ENCODE measurements at places on chromosomes 16 and 17.

DNA sequence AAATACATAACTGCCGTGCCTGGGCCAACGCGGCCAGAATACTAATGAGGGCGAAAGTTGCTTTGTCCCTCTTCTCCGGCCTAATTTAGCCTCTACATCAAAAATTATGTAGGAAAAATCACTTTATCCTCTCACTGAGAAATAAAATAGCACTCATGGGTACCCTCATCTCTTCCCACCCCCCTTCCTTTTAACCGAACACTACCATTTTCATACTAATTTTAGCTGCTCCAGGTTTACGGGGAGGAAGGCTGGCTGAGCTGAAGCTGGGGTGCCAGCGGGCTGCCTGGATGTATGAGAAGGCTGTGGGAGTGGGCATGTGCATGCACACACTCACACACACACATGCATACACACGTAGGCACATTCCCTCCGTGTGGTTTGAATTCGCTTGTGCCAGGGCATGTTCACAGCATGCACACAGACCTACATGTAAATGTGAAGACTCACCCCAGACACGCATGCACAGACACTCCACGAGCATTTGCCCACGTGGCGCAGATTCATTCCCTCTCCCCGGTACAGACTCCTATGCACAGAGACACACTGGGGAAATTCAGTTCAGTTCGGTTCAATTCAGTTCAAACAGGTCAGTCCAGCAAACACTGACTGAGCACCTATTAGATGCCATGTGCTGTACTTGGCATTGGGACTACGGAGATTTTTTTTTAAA is 145.1 kb downstream of the MRM1 start:
- DNase-seq = no peak

DNA sequence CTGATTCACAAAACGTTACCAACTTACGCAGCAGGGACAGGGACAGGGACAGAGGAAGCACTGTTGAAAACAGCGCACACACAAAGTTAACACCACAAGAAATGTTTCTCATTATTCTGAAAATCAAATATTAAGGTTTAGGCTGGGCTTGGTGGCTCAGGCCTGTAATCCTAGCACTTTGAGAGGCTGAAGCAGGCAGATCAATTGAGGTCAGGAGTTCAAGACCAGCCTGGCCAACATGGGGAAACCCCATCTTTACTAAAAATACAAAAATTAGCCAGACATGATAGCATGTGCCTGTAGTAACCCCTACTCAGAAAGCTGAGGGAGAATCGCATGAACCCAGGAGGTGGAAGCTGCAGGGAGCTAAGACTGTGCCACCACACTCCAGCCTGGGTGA is 4.2 kb downstream of the CYTH1 start:
- no peak for DNase-seq

GRCh38 chr17:80771612-80772005 is 220.0 kb upstream of the CHMP6 start:
- DNase-seq = no peak

DNA sequence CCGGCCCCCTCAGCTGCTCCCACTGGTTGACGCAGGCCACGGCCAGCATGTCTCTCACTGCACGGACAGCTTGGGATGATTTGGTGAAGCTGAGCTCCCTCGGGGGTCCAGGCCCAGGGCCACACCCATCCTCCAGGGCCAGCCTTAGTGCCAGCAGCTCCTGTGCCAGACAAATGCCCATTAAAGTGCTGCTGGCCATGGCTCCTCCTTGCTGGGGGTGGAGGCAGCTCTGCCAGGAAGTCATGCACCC is 2.5 kb downstream of the TRIM47 start:
- no peak for DNase-seq

DNA sequence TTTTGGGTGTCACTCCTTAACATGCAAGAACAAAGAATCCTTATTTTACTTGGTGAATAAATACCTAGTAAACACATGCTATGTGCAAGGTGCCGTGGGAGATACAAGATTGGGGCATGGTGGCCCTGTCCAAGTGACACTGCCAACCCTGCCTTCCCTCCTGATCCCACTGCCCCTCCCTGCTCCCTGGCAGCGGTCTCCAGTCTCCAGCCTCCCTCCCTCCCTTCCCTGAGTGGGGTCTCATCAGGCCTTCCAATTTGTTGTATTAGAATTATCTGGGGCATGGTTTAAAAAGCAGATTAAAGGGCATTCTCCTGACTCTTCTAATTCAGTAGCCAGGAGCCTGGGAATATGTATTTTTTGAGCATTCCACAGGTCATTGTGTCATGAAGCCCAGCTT is 12.5 kb upstream of the TMED6 start:
- no peak for DNase-seq

GRCh38 chr17:48629411-48629759 is 3.2 kb upstream of the HOXB9 start:
- no peak for DNase-seq

- no peak for DNase-seq
These were observed 147.4 kb upstream of the SDK2 start for GRCh38 chr17:73791631-73792030.

DNA sequence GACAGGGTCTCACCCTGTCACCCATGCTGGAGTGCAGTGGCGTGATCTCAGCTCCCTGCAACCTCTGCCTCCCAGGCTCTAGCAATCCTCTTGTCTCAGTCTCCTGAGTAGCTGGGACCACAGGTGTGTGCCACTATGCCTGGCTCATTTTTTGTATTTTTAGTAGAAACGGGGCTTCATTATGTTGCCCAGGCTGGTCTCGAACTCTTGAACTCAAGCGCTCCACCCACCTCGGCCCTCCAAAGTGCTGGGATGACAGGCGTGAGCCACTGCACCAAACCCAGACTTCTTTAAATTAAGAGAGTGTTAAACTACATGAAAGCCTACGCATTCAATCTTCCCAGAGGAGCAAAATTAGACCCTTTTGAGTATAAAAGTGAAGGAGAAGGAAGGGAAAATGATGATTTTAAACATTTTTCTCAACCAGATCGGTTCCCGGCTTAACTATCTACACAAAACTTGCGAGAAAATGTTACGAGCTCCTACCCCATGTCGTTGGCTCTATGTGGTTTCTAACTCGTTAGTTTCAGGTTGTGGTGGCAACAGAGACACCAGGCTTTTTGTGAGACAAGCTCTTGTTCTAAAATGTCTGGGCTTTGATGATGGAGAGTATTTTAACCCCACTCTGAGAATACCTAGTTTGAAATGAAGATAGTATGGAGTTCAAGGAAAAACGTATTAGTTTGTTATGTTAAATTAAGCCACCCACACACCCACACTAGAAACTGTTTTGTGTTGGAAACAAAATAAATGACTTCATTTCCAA is 26.3 kb downstream of the STAT5B start:
- no peak for DNase-seq

DNA sequence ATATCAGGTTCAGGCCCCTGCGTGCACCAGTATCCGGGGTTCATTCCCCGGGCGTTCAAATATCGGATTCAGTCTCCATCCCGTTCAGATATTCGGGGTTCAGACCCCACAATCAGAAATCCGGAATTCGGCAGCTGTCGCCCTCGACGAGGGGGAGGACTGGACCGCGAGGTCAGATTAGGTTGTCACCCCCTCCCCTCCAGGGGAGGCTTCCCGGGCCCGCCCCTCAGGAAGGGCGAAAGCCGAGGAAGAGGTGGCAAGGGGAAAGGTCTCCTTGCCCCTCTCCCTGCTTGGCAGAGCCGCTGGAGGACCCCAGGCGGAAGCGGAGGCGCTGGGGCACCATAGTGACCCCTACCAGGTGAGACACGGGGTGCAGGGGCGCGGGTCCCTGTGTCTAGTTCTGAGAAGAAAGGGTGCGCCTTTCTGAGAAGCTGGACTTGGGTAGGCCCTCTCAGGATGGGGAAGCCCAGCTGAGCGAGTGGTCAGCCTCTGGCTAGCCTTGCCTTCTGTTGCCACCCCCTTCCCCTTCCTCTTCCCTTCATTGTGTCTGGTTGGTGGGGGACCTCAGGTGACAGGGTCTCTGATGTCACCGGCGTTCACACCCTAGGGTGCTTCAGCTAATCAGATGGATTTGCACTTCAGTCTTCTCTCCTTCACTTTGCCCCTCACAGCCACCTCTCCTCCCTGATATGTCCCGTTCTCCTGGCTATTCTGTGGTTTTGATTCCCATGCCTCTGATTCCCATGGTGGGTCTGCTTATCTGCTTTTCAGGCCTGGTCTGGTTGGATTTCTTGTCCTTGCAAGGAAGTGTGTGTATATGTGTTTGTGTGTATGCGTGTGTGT is 844 bp downstream of the TAOK2 start:
- no peak for DNase-seq

- no peak for DNase-seq
These were observed 78.3 kb upstream of the CIBAR2 start for GRCh38 chr16:85190572-85190971.

DNA sequence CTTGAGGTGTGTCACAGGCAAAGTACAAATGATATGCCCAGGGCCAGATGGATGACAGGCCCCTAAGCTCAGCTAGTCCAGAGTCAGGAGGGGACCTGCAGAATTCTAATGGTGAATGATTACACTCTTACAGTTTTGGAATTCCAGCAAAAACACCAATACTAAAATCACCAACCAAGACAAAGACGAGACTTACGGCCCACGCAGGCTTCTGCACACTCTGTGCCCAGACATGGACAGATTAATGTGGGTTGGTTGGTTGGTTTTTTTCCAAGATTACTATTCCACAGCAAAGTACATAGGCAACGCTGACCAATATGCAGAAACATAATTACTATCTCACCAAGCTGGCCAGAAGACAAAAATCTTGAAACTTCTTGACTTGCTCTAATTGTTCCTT is 9.7 kb downstream of the ADCY9 start:
- no peak for DNase-seq

- no peak for DNase-seq
These were observed 11.1 kb downstream of the CCDC57 start for GRCh38 chr17:82201498-82201910.

GRCh38 chr17:43006639-43007551 is at the start of gene IFI35:
Gene IFI35, plus strand, starts transcription at chr17:43006784. Its CDS starts 164 bp downstream, at chr17:43006948.
- peak; percentile 72 for DNase-seq

GRCh38 chr16:47162670-47163420 is 19.1 kb upstream of the NETO2 start:
- no peak for DNase-seq

GRCh38 chr16:79838496-79839259 is 238.1 kb upstream of the MAF start:
- DNase-seq = no peak

DNA sequence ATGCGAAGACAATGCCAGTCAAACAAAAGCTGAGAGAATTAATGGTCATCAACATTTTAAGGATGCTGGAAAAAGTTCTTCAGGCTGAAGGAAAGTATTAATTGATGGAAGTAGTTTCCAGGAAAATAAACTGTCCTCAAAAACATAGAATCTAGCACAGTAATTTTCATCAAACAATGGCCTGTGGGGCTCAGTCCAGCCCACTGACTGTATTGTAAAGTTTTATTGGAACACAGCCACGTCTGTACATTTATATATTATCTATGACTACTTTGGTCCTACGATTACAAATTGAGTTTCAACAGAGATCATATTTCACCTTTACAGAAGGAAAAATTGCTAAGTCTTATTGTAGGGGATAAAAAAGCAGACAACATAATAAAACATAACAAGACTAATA is 484.5 kb downstream of the KCNJ2 start:
- no peak for DNase-seq

DNA sequence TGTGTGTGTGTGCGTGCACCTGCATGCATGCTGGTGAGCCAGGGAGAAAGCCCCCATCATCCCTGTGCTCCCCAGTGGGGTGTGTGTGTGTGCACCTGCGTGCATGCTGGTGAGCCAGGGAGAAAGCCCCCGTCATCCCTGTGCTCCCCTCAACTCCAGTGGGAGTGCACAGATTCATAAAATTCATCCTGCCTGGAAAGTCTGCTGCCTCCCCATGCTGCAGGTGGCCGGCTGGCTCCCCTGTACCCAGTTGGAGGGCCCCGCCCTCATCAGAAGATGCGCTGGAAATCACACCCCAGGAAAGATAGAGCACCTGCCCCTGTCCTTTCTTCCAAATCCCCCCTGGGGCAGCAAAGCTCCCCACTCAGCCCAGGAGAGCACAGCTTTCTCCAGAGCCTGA is 84.8 kb upstream of the DOC2B start:
- no peak for DNase-seq

DNA sequence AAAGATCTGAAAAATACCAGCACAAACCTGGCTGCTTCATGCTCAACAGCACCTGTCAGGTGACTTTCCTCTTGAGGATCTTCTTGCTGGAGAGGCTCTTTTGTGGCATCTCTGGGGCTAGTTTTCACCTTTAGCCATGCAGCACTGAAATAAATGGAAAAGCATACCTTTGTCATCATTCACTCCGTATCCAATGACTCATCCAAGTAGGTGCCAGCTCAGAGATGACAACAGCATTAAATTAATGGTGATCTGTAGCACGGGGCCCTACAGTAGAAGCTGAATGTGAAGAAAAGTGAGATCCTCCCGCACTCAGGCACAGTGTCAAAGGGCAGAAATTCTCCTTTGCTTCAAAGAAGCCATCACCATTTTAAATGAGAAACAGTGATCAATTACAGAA is 32.2 kb downstream of the KIAA0753 start:
- DNase-seq = no peak

DNA sequence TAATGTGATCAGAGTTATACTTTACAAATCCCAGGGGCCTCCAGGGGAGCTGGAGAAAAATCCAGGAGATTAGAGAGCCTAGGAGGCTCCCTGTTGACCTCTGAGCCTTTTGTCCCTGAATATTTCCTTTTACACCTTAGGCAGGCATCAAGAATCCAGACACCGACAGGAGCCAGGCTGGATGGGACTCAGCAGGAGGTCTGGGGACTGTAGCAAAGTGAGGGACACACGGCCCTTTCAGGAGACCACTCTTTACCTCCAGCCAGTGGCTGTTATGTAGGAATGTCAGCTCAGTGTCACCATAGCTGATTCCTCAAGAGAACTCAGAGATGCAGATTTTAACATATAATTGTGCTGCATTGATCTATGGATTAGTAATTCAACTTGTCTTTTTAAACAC is 198.4 kb downstream of the SHISA9 start:
- DNase-seq = no peak

GRCh38 chr17:77598241-77598620 is 360.3 kb upstream of the TNRC6C start:
- no peak for DNase-seq

- no peak for DNase-seq
These were observed 116.6 kb downstream of the MRTFB start for GRCh38 chr16:14187517-14188338.

- no peak for DNase-seq
These were observed 214.7 kb downstream of the RPTOR start for GRCh38 chr17:80759377-80759673.

- DNase-seq = no peak
These were observed 179.1 kb upstream of the CHMP6 start for GRCh38 chr17:80812362-80813088.

DNA sequence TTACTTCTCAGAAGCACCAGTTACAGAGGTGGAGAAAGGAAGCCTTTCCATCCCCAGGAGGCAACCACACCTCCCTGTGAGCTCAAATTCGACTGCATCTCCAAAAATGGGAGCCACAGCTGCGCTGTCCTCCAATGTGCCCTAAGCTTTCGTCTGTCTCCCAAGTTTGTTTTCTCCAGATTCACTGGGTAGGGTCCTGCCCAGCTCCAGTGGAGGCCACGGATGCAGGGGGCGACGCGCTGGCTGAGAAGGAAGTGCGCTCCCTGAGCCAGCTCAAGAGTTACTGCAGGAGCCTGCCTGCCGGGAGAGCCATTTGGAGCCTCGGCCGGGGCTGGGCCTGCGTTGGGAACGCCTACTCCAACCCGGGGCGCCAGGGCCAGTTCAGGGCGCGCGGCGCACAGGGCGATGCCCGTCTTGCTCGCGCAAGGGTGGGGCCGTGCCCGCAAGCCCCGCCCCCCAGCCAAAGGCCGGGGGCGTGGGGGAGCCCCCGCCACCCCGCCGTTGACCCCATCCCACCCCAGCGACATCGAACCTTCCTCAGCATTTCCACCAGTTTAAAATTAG is 19.5 kb downstream of the SIAH1 start:
- DNase-seq = peak; percentile 81

Data from GM04504 (cell line).